Activated naive CD4-positive, alpha-beta T cell (primary cell): ENCODE measurements at places on chromosomes 12 and 14.

- peak; percentile 7 for DNase-seq
Observed at GRCh38 chr12:68538726-68539614, 71.7 kb upstream of the RAP1B start.

DNA sequence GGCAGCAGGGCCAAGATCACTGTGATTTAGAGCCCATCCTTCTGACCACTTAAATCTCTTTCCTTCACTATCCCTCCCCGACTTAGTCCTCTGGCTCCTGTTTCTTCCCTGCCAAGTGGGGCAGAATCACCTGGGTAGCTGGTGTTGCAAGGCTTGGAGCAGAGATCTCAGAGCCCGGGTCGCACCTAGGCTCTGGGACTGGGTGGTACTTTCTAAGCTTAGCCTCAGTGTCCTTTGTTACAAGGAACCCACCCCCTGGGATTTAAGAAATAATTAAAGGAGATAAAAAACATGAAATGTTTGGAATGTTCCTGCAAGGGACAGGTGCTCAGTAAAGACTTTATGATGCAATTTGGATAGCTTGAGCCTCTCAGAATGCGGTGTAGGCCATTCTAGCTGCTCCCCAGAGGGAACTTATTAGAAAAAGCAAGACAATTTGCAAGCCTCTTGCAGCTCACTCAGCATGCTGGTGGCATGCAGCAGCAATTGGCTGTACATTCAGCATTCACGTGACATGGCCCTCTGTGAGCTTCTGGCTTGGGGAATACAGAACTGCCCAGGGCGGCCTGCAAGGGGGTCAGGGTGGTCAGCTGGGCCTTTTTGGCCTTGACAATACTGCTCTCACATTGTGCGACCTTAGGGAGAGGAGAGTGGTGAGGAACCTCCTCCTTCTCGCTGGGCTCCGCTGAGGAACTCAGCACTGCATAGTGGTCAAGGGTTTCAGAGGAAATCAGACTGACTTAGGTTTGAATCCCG lies 16.8 kb downstream of the C14orf132 start:
- DNase-seq = no peak

- no peak for DNase-seq
Observed at GRCh38 chr14:100263141-100263540, 24.2 kb downstream of the YY1 start.

GRCh38 chr12:3177778-3178425 lies 100.7 kb downstream of the TSPAN9 start:
- no peak for DNase-seq

DNA sequence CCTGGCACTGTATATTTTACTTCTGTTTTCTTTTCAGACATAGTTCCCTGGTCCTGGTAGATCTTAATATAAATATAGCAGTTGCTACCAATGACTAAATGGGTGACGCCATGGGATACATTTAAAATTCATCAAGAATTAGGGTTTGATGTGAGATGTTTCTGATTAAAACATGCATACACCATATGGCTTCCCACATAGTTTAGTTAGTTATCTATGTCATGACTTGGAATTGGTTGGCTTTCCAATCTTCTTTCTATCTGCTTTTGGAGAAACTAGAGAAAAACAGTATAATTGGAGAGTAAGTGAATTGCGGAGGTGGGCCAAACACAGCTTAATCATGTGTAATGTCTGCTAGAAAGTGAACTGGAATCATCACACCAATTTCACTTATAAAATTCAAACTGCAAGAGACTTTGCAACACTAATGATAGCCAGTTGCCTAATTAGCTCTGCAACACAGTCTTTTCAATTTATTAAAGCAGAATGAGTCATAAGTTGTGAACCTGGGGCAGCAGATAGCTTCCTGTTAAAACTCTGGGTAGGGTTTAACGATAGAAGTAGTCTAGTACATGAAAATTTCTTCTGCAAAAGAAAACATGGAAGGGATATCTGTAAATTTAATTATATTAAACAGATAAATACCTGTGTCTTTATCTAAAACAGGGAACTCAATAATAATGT lies 295.2 kb downstream of the SLC16A7 start:
- no peak for DNase-seq

DNA sequence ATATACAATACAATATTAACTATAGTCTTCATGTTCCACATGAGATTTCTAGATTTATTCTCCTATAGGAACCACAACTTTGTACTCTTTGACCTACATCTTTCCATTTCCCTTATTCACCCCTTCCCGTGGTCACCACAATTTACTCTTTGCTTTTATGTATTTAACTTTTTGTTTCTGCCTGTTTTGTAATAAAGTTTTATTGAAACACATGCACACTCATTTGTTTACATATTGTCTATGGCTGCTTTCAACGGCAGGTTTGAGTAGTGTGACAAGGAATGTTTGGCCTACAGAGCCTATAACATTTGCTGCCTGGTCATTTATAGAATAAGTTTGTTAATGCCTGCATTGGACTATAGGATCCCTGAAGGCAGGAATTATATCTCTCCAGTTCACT lies 231.1 kb downstream of the CRADD start:
- DNase-seq = no peak

GRCh38 chr14:37443461-37443860 lies 151.6 kb downstream of the FOXA1 start:
- DNase-seq = no peak

- DNase-seq = no peak
Observed at GRCh38 chr12:25364529-25365339, 114.0 kb upstream of the KRAS start.

- DNase-seq = no peak
Observed at GRCh38 chr14:84167026-84167425, 1362.9 kb upstream of the FLRT2 start.

DNA sequence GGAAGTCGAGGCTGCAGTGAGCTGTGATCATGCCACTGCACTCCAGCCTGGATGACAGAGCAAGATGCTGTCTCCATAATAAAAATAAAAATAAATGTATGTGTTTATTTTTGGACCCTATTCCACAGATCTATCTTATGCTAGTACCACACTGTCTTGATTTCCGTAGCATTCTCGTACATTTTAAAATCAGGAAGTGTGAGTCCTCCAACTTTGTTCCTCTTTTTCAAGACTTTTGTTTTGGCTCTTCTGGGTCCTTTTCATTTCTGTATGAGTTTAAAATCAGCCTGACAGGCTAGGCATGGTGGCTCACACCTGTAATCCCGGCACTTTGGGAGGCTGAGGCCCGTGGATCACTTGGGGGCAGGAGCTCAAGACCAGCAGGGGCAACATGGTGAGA lies 25.8 kb downstream of the DAO start:
- no peak for DNase-seq

GRCh38 chr12:43309959-43310358 lies 242.0 kb downstream of the ADAMTS20 start:
- no peak for DNase-seq

DNA sequence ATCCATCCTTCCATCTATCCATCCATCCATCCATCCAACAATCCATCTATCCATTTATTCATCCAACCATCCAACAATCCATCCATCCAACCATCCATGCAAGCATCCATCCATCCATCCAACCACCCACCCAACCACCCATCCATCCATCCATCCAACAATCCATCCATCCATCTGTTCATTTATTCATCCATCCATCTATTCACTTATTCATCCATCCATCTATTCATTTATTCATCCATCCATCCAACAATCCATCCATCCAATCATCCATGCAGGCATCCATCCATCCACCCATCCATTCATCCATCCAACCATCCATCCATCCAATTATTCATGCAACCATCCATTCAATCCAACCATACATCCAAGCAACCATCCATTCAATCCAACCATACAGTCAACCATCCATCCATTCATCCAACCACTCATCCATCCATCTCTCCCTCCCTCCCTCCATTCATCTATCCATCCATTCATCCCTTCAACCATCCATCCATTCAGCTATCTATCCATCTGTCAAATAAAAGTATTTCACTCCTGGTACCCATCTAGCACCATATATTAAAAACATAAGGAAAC lies 86.1 kb downstream of the KSR2 start:
- no peak for DNase-seq

GRCh38 chr14:90024910-90025309 lies 36.9 kb upstream of the KCNK13 start:
- DNase-seq = no peak

GRCh38 chr14:38404616-38405015 lies 148.7 kb upstream of the CLEC14A start:
- no peak for DNase-seq
